Stimulated activated CD8-positive, alpha-beta memory T cell treated with anti-CD3 and anti-CD28 coated beads, Interleukin-4, amount 100 ng/mL, for 4 hours (primary cell): ENCODE measurements at places on chromosomes 4 and X.

- no peak for DNase-seq
Measured at GRCh38 chr4:13705521-13706041, 78.1 kb upstream of the BOD1L1 start.

- DNase-seq = no peak
Measured at GRCh38 chr4:133921280-133922195, 280.1 kb downstream of the PABPC4L start.

GRCh38 chr4:47462799-47463234, 685 bp downstream of the COMMD8 start:
- no peak for DNase-seq

DNA sequence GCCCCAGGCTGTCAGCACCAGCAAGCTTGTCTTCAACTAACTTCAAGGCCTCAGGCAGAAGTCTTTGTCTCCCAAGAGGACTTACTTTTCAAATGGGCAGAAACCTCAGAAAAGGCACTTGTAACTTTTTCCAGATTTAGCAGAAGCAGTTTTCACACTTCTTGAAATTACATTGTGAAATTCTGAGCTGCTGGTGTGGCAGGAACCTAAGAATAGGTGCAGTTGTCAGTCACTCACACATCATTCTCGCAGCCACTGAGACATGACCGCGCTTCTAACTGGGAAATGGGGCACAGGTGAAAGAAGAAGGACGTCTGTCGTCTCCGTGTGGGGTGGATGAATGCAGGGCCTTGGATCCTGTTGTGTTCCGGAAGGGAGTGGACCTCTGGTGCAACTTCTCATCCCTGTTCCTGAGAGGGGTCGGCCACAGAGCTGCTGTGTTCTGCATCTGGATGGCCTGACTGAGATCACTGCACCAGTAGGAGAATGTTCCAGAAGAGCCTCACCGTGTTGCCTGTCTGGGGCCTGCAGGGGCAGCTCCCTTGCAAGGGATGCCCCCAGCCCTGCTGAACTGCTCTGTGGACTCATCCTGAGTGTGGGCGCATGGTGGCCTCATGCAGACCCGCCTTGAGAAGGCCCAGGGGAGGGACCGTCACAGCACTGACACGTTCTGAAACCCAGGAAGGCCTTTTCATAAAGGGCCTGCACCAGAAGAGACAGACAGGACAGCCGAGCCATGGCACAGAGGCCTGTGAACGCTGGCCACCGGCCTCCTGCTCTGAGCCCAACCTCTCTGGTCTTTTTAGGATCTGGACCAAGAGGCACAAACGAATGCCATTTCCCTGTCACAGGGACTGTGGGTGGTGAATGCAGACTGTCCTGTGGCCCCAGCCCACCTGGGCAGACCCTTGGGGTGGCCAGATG, 18.7 kb downstream of the NAT8L start:
- no peak for DNase-seq

DNA sequence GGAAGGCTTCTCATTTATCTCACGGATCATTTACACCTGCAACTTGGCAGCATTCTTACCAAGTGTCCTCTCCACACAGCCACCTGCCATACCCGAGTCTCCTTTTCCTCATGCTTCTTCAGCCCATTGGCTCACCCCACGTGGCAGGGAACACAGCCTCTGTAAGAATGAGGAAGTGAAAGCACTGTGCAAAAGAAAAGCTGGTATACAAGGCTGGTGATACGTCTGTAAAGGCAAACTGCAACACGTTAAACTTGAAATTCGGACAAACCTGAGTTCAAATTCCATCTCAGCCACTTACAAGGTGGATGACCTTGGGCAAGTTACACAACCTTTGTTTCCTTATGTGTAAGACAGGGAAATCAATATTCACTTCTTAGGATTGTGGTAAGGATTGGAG, 164.0 kb upstream of the RASGEF1B start:
- DNase-seq = no peak

- no peak for DNase-seq
Measured at GRCh38 chr4:142402156-142402555, 443.9 kb downstream of the INPP4B start.

DNA sequence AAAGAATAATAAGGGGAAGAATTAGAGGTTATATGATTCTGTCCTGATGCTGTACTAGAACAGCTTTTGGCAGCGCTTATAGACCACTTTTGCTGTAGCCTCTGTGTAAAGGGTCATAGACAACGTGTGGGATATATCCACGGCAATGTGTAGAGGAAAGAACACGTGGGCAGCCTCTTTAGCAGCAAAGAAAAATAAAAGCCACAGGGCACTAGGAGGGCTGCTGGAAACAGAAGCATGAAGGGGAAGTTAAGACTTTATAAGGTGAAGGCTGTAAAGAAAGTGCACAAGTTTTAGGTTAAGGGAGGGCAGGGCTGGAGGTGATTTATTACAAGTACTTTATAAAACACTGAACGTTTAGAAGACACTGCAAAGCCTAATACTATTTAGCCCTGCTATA, 20.1 kb upstream of the PHEX start:
- DNase-seq = no peak

GRCh38 chr4:136841526-136841925, 690.8 kb downstream of the PCDH18 start:
- DNase-seq = no peak

DNA sequence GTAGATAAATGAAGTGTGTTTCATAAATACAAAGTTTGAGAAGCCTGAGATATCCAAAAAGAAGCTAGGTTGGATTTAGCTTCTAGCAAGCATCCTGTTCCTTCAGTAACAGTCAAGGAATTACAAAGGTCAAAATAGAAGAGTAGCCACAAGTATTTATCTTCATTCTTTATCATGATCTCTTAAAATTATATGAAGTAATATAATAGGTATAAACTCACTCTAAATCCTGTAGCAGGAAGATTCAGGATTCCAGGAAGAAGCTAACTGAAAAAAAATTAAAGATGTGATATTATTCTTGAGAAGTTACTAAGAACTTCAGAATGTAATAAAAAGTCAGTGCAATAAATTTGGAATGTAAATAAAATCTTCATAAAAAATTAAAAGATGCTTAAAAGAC, 31.1 kb upstream of the RXFP1 start:
- DNase-seq = no peak

DNA sequence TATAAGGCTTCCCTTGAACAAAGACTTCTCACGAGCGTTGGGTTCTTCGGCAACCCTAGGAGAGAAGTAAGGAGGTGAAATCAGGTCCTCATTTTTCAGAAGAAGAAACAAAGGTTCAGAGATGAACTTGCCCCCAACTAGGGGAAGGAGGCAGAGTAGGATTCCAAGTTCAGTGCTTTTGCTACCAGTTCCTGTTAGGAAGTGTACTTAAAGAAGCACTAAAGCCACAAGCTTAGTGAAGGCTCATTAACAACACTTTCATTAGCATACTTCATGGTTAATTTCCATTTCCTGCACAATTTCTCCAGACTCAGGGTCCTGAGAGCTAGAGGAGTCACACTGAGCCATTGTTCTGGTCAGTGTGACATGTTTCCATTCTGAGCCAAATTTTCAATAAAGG, 52.1 kb downstream of the VSIG4 start:
- DNase-seq = no peak

GRCh38 chr4:57191523-57192034, 81.4 kb upstream of the IGFBP7 start:
- no peak for DNase-seq

- no peak for DNase-seq
Measured at GRCh38 chr4:40256329-40256728, 59.5 kb downstream of the RHOH start.

DNA sequence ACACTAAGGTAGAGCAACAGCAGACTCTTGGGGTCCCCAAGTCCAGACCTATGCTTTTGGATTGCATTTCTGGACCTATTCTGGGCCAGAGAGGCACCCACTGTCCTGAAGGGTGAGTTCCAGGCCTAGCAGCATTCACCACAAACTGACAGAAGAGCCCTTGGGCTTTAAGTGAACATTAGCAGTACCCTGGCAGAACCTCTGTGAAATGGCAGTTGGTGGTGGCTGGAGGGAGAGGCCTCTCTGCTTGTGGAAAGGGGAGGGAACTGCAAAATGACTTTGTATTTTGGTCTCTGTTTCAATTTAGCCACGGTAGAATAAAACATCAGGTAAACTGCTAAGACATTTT, 1211.9 kb downstream of the PCDH18 start:
- DNase-seq = no peak

- no peak for DNase-seq
Measured at GRCh38 chr4:42167709-42168108, 15.3 kb upstream of the BEND4 start.

DNA sequence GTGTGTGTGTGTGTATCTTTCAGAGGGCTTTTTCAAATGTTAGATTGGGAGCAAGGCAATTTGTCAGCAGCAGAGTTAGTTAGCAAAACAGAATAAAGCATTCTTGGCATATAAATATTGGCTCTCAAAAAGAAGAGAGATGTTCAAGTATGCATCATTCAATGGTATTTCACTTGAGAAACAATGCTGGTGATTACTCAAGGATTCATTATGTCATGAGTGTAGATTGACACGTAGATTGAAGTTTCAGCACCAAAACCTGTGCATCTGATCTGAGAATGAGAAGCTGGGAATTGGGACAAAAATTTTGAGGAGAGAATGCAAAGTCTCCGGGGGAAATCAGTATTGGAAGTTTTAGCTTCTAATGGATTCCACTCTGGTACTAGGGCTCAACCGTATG, 241.4 kb downstream of the FRMPD4 start:
- DNase-seq = no peak

- no peak for DNase-seq
Measured at GRCh38 chrX:4588056-4588455, 874.6 kb upstream of the PRKX start.

DNA sequence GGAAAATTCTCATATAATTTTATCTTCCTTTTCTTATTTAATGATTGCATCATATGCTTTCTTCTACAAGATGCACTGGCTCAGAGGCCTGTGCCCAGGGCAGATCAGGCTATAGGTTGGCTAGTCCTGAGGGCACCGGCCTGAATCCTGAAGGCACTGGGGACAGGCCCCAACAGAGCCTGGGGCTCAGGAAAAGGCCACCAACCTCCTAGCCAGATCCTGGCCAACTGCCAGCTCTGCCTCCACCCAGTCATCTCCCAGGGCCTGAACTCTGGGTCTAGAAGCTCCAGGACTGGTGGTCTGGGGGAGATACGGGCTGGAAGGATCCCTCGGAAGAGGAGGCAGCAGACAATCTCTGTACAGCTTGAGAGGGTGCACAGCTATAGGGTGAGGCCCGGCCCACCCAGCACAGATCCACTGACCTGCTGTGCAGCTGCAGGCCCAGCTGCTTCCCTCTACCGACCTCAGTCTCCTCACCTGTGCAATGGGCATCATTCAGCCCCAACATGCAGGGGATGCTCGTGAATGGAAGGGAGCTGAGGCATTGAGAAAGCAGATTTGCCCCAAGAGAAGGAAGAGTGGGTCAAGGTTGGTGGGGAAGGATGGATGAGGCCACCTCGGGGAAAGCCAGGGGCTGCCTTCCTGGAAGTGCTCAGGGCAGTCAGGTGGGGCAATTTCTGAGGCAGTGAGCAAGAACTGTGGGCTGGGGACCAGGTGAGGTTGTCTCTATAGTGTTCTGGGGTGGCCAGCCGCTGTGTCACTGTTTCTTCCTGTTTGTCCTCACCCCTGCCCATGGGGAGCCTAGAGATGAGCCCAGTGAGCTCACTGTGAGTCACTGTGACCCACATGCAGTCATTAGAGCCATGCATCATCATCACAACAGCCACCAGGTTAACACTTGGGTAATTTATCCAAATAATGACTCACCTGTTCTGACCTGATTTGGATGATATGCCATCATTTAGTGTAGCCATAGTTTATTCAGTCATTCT, 22.4 kb upstream of the XAGE2 start:
- DNase-seq = no peak

- no peak for DNase-seq
Measured at GRCh38 chr4:161285461-161285860, 878.3 kb downstream of the FSTL5 start.

DNA sequence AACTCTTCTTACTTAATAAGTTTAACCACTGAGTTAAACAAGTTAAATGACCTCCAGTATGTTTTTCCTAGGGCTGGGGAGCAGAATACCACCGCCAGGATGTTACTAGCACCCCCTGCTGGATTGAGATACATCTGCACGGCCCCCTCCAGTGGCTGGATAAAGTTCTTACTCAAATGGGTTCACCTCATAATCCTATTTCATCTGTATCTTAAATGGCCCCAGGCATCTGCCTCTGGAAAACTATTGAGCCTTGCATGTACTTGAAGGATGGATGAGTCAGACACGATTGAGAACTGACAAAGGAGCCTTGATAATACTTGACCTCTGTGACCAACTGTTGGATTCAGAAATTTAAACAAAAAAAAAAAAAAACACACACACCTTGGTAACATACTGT, 61.5 kb upstream of the MMAA start:
- DNase-seq = no peak

DNA sequence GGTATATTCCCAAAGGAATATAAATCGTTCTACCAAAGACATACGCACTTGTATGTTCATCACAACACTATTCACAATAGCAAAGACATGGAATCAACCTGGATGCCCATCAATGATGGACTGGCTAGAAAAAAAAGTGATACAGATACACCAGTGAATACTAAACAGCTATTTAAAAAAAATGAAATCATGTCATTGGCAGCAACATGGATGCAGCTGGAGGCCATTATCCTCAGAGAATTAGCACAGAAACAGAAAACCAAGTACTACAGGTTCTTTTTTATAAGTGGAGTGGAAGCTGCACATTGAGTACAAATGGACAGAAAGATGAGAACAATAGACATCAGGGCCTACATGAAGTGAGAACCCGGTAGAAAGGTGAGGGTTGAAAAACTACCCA, 81.4 kb downstream of the ANTXR2 start:
- DNase-seq = no peak

- no peak for DNase-seq
Measured at GRCh38 chr4:91502365-91502764, 801.4 kb upstream of the GRID2 start.

- no peak for DNase-seq
Measured at GRCh38 chr4:118918388-118918787, 29.7 kb downstream of the SYNPO2 start.

DNA sequence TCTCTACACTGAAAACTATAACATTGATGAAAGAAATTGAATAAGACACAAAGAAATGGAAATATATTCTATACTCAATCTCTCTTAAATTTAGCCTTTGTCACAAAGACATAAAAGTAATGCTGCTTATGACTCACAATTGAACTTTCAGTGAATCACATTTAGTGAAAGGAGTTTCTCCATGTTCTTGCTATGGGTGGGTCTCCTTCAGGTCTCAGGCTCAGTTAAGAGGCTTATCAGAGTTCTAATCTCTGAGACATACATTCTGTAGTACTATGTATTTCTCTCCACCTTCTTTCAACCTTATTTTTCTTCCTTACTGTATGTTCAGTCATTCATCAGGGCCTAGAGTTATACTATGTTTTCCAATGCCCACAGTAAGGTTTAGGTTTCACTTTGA, 220.9 kb downstream of the DTHD1 start:
- no peak for DNase-seq

- DNase-seq = no peak
Measured at GRCh38 chrX:57964975-57965374, 54.7 kb upstream of the ZXDA start.

GRCh38 chrX:12977761-12978204, 2.9 kb downstream of the TMSB4X start:
- DNase-seq = no peak
